ENCODE measurements at places on chromosomes 4 and X. TPM values are rescaled to one million over a fixed set of nuclear protein-coding genes. Genes with fewer than 3 reads are reported as not detected.

DNA sequence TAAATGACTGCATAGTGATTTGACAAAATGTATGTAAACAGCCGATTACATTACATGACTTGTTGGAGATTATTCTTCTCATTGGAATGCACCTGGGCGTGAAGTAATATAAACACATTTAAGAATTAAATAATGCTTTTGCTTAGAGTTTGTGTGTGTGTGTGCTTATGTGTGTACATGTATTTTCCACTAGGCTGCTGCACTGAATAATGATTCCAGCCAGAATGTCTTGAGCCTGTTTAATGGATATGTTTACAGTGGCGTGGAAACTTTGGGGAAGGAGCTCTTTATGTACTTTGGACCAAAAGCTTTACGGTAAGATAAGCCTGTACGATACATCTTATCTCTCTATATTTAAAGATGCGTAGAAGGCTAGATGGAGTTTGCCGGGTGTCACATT is 12.6 kb downstream of the NEIL3 start:
- no peak for DNase-seq

DNA sequence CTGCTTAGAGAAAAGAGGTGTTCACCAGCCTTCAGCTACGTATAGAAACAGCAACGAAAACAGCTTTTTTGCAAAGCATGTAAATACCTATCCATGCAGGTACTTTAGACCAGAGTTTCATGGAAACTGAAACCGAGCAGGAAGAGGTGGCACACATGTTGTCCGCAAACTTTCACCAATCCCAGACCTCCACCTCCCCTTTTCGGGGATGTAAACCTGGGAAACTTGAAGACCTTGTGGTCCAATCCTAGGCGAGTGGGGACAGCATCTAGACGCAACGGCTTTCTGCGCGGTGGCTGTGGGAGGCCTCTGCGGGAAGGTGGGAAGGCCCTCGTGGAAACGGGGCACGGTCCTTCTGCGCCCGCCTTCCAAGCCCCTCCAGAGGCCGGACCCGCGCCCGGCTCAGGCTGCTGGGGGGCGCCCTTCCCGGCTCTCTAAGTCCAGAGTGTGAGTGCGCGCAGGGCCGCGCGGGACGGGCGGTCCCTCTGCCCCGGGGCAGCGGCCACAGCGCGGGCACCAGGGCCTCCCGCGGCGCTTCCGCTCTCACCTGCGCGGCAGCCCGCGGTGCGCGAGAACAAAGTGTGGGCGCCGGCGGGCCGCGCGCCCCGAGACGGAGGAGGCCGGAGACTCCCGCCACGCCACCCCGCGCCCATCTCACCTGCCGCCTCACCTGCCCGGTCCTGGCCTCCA is 830 bp upstream of the SHROOM2 start:
- no peak for DNase-seq

- no peak for DNase-seq
Measured at GRCh38 chr4:157792716-157793115, 380.1 kb downstream of the GASK1B start.

Gene LRCH2
- total RNA-seq, result not detected

DNA sequence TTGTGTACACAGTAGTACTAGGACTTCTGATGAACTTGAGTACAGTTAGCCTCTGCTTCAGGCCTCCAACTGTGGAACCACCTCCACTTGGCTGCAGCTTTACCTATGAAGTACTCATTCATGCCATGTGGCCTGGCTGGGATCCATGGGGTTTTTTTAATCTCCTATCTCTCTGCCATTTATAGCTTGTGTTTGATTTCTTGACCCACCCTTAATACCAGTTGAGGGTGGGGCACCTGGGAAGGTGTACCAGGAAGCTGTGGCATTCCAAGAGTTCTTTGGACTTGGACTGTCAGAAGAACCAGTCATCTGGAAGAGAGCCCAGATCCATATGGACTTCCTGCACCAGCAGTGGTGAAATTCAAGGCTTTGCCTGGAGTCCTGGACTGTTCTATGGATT is 230.1 kb downstream of the SHROOM3 start:
- peak; percentile 49 for DNase-seq

Gene PABPC1L2B
- not detected for total RNA-seq

GRCh38 chrX:48711929-48712505 is 15.5 kb downstream of the SUV39H1 start:
- DNase-seq, result no peak

Gene H2BW2
- not detected for total RNA-seq

DNA sequence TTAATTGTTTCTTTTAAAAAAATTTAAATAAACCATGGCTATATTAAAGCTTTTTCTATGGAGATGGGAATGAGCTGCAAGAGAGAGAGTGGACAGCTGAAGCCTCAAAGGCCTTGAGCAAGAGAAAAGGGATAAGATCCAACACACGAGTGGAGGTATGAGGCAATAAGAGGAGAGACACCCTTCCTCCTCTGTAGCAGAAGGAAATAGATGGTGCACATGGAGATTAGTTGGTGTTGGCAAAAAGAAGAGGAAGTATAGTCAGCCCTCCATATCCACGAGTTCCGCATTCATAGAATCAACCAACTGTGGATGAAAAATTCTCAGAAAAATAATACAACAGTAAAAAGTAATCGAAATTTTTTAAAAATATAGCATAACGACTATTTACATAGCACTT is 3.2 kb downstream of the CXorf38 start:
- no peak for DNase-seq

DNA sequence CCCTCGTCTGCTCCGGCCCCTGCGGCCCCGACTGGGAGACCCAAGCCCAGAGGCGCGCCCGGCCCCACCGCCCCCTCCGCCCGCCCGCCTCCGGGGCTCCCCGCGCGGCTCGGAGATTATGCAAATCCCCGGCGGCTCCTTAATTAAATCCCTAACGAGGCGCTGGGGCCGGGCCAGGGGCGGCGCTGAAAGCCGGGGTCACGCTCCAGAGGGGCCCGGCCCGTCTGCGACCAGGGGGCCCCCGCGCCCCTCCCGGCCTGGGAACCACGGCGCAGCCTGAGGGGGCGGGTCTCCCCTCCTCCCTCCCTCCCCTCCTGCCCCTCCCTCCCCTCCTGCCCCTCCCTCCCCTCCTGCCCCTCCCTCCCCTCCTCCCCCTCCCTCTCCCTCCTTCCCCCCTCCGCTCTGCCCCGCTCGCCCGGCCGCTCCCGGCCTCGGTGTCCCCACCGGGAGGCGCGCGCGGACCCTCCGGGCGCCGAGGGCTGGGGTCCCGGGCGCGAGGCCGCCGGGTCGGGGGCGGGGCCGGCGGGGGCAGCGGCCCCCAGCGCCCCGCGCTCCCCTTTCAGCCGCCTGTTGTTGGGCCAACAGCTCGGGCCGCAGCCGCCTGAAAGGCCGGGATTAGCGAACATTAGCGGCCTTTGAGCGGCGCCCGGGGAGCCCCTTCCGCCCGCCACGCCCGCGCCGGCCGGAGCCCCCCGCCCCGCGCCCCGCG is 25.9 kb upstream of the FGFR3 start:
- no peak for DNase-seq

DNA sequence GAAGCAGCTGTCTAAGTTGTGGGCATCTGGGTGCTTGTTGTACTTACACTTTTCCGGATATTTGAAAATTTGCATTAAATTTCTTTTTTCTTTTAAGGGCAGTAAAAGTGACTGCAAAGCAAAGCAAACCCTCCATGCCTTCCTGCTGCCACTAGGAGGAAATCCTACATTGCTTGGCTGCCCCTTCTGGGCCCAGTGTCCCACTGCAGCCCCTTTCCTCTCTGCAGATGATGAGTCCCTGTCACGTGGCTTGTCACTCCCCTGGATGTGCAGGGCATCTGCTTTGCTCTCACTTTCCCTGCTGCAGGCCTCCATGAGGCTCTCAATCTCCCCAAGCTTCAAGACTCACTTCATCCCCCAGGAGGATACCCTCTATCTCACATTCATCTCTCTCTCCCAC is 12.7 kb downstream of the TSR2 start:
- DNase-seq, result no peak

DNA sequence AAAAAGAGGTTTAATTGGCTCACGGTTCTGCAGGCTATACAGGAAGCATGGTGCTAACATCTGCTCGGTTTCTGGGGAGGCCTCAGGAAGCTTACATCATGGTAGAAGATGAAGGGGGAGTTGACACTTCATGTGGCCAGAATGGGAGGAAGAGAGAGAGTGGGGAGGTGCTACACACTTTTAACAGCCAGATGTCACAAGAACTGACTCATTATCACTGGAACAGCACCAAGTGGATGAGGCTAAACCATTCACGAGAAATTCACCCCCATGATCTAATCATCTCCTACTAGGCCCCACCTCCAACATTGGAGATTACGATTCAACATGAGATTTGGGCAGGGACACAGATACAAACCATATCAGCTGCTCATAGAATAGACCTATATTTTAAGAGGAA is 255.8 kb downstream of the OPHN1 start:
- DNase-seq, result no peak

GRCh38 chr4:147219145-147219544 is 261.8 kb upstream of the EDNRA start:
- DNase-seq, result no peak

Gene NDST3
- total RNA-seq, result 0.48 TPM

GRCh38 chr4:14180983-14181601 is 553.6 kb upstream of the BOD1L1 start:
- DNase-seq, result no peak

GRCh38 chrX:104270916-104271512 is 16.3 kb upstream of the ESX1 start:
- DNase-seq, result peak; percentile 58
